Purkinje cell (primary cell): ENCODE measurements at places on chromosomes 12 and 14. TPM values are rescaled to one million over a fixed set of nuclear protein-coding genes. Genes with fewer than 3 reads are reported as not detected.

DHRS4 gene
- 0.77 and 2.8 TPM in 2 replicates for polyA plus RNA-seq

TROAP gene
- polyA plus RNA-seq, result not detected in 2 replicates

CRIP1 gene
- 2.9 TPM in 1 of 2 replicates, not detected in the other for polyA plus RNA-seq

ADCK1 gene
- 7.1 and 8.1 TPM in 2 replicates for polyA plus RNA-seq

LBHD2 gene
- polyA plus RNA-seq, result 1.2 TPM in 1 of 2 replicates, not detected in the other

SPIC gene
- not detected in 2 replicates for polyA plus RNA-seq

ISCA2 gene
- 19.1 and 54.8 TPM in 2 replicates for polyA plus RNA-seq

A2ML1 gene
- polyA plus RNA-seq, result 0.07 TPM in 1 of 2 replicates, not detected in the other

SDR9C7 gene
- polyA plus RNA-seq, result 0.54 TPM in 1 of 2 replicates, not detected in the other

MGP gene
- 0.43 and 7.6 TPM in 2 replicates for polyA plus RNA-seq

NKX2-1 gene
- not detected in 2 replicates for polyA plus RNA-seq

CLEC6A gene
- polyA plus RNA-seq, result not detected in 2 replicates

BEGAIN gene
- polyA plus RNA-seq, result 0.74 and 0.87 TPM in 2 replicates

NOVA1 gene
- polyA plus RNA-seq, result 80.3 and 93.7 TPM in 2 replicates

TEX22 gene
- not detected in 2 replicates for polyA plus RNA-seq

MYO1H gene
- not detected in 2 replicates for polyA plus RNA-seq
